ENCODE measurements at places on chromosomes 2 and 18.

DNA sequence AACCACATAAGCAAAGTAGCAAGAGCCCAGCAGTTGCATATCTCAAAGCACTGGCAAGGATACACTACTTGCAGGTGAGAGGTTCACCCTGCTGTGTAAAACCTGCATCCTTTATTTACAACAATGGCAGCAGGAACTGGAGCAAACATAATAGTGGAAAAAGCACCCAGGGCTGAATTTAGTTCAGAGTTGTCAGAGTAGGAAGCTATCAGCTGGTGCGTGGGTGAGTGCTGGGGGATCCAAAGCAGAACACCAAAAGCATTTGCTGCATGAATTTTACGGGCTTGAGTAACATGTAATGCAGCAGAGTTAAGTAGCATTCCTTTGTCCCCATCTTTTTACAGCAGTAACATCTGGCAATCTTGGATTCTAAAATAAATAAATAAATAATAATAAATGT lies 73.5 kb upstream of the SRD5A2 start:
- no peak for DNase-seq

DNA sequence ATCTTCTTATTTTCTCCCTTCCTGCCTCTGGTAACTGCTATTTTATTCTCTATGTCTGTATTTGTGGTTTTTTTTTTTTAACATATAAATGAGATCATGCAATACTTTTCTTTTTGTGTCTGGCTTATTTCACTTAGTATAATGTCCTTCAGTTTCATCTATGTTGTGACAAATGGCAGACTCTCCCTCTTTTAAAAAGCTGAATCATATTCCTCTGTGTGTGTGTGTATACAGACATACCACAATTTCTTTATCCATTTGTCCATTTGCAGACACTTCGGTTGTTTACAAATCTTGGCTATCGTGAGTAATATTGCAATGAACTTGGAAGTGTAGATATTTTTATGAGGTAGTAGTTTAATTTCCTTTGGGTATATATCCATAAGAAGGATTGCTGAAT lies 7.0 kb downstream of the GTF2A1L start:
- no peak for DNase-seq

- no peak for DNase-seq
Measured at GRCh38 chr2:122101319-122101718, 345.9 kb downstream of the TSN start.

GRCh38 chr2:181105562-181105961 lies 125.2 kb downstream of the UBE2E3 start:
- DNase-seq: no peak

DNA sequence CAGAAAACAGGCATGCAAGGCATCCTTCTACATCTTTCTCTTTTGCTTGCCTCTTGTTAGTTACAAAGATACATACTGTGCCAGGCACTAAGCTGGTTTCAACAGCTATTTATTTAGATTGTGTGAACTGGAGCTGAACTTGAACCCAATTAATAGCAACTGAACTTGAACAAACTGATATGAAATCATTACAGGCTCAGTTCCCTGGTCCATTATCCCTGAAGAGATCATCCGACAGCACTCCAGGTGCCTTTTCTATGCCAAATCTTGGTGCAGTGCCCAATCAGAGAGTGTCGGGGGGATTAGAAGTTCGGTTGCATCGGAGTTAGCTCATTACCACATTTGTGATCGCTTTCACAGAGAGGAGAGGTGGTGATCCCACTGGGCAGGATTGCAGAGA lies 477.6 kb downstream of the PARD3B start:
- peak; percentile 10 for DNase-seq

DNA sequence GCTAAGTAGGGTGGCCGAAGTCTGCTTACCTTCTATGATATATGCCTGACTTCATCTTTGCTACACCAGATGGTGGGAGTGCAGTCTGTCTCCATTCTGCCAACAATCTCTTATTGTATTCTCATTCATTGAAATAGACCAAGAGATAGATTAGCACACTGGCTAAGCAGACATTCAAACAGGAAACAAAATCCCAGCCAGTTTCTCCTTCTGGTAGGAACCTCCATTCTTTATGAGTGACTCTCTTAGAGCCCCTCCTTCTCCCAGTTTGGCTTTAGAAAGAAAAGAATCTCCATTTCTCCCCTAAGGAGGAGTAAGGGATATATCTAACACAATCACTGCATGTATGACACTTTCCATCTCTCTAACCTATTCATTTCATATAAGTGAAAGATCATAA lies 118.9 kb upstream of the COL5A2 start:
- no peak for DNase-seq

- DNase-seq: no peak
Measured at GRCh38 chr2:239195992-239196391, 204.8 kb downstream of the HDAC4 start.

- DNase-seq: no peak
Measured at GRCh38 chr18:10033016-10033399, 119.2 kb downstream of the VAPA start.

DNA sequence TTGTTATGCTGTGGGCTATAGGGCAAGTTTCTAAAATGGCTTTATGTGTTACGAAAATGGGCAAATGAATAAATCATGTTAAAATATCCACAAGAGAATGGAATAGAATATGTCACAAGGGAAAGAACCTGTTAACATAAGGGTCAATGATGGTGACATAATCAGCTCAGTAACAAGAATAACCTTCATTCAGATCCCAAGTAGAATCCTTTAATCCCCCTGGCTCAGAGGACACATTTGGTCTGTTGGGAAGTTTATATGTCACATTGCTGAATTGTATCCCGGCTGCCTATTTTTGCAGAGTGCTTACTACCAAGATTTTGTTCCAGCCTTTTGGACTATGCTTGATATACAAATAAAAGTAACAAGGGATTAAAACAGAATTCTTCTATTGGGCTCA lies 13.1 kb upstream of the LGALSL start:
- no peak for DNase-seq
